ENCODE measurements at places on chromosomes 3 and 15. TPM values are rescaled to one million over a fixed set of nuclear protein-coding genes. Genes with fewer than 3 reads are reported as not detected.

Gene DUOX1
- total RNA-seq: 32.5 TPM

- peak; percentile 6 for DNase-seq
Measured at GRCh38 chr3:168581771-168582225, 486.1 kb upstream of the GOLIM4 start.

Gene FBXL2
- total RNA-seq: 14.0 TPM

Gene SLC27A2
- 0.31 TPM for total RNA-seq

GRCh38 chr15:37372064-37372463 is 271.7 kb upstream of the MEIS2 start:
- DNase-seq: no peak

DNA sequence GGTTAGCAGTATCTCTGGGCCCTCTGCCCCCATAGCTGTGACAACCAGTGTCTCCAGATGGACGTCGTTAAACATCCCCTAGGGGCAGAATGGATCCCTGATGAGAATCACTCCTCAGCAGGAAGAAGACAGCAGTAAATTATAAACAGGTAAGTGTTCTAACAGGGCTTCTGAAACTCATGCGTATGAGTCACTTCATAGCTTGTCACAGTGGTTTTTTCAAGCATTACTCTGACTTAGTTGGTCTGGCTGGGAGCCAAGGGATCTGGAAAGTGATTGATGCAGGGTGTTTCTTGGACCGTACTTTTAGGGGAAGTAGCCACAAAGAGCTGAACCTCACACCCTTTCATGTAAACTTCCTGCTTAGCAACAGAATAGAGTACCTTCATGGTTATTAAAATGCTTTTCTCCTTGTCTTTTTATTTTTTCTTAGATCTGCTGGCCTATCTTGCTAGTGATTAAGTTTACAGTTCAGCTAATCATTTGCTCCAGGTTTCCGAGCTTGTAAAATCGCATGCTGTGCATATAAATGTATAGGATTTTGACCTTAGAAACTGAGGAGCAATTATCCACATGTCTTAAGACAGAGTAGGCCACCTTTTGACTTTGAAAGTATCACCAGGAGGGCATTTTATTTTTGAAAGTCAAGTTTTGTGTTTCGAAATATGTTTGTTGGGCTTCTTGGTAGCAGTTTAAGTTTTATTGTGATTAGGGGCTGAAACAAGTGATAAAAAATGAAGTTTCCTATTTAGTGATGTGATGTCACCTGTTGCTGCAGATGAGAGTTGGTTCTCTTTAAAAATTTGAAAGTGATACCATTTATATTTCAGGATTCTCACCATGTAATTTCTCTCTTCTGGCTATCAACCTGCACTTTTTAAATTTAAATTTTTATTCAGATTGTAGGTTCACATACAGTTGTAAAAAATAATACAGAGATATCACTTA is 333.9 kb downstream of the PTPRG start:
- peak; percentile 57 for DNase-seq

Gene GATM
- total RNA-seq: 743 TPM

DNA sequence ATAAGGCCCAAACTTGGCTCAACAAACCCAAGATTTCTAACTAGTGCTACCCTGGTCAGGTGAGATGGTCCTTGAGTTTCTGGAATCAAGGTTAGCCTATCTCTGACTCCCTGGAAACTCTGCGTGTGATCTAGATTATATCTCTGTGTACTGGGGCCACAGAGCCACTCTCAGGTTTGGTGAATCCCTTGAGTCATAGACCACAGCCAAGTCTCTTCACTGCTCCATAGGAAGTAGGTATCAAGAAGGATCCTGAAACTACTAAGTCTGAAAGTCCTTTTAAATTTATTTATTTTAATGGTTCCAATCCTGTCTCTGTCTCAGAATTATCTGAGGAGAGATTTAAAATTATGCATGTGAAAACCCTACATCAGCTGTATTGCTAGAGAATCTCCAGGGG is 99.1 kb downstream of the TUSC7 start:
- DNase-seq: no peak

Gene MESP2
- not detected for total RNA-seq

Gene SLC25A36
- 168 TPM for total RNA-seq

Gene HRG
- not detected for total RNA-seq

GRCh38 chr15:32668942-32669341 is 27.4 kb downstream of the SCG5 start:
- no peak for DNase-seq

- no peak for DNase-seq
Measured at GRCh38 chr3:157999246-157999645, 107.0 kb downstream of the SHOX2 start.

DNA sequence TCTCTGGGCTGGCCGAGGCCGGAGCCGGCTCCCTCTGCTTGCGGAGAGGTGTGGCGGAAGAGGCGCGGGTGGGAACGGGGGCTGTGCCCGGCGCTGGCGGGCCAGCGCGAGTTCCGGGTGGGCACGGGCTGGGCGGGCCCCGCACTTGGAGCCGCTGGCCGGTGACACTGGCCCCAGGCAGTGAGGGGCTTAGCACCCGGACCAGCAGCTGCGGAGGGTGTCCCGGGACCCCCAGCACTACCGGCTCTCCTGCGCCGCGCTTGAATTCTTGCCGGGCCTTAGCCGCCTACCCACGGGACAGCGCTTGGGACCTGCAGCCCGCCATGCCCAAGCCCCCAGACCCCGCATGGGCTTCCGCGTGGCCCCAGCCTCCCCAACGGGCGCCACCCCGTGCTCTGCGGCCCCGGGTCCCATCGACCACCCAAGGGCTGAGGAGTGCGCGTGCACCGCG is 736.3 kb upstream of the ARRDC4 start:
- DNase-seq: no peak

DNA sequence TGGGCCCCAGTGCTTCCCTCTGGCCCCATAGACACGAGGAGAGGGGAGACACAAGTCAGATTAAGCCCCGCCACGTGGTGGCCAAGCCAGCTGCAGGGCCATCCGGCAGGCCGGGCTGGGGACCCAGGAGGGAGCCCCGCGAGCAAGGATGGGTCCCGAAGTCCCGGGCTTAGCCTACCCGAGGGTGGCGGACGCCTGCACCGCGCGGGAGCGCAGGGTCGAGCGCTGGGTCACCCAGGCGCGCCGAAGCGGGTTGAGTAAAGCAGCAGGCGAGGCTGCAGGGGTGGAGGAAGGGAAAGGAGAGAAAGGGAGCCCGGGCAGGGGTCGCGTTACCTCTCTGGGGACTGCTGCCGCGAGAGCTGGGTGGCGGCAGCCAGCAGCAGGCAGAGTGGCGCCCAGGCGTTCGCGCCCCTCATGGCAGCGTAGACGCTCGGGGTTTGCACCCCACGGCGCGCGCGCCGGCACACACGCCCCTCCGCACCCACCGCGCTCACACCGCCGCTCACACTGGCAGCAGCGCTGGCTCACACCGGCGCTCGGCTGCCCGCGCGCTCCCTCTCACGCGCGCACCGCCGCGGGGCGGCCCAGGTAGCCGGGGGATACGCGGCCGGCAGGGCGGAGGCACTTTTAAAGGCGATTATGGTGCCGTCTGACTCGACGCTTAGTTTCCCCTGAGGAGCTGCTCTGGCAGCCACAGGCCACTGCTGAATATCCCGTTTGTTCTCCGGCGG is at the start of gene PCOLCE2:
Gene PCOLCE2, minus strand, starts transcription at position 603 of the 731 bp plus-strand sequence. Its CDS starts 187 bp downstream, at position 416.
- DNase-seq: peak; percentile 43

DNA sequence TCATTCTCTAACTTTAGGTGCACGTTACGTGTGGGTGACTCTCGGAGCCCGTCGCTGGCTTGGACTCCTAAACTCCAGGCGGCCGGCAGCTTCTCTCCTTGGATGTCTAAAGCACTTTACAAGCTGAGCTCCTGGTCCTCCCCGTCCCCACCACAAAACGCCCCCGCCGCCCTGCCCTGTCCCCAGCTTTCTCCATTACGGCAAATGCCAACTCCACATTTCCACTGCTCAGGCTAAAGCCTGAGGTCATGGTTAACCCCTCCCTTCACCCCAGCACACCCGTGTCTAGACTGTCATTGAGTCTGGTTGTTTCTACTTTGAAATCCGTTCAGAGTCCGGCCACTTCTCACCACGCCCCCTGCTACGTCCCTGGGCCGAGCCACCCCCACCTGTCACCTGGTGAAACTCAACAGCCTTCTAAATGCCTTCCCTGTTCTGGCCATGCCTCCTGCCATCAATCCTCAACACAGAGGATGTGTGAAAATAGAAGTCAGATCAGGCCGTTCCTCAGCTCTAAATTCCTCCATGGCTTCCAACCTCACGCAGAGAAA is 8.1 kb upstream of the PCSK6 start:
- DNase-seq: no peak

- DNase-seq: no peak
Measured at GRCh38 chr3:1578124-1578806, 485.4 kb downstream of the CNTN6 start.

GRCh38 chr15:39255760-39256159 is 325.1 kb upstream of the THBS1 start:
- DNase-seq: peak; percentile 83

Gene DNAJA4
- 53.7 TPM for total RNA-seq

Gene A4GNT
- total RNA-seq: not detected

DNA sequence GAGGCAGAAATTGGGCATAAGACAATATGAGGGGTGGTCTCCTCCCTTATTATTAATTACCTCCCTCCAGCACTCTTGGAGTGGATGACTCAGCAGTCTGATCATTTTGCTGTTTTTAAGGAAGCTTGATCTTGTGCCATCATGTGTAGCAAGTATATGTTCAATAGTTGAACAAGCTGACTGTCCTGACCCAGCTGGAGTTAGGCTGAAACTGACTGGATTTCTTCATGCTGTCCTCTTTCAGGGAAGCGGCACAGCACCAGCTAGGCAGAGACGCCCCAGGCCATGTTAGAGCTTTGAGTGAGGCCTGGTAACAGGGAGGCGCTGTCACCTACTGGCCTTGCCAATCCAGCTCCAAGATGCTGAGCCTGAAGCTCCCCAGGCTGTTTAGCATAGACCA is 54.4 kb upstream of the KIF23 start:
- DNase-seq: no peak

Gene DNAJC13
- total RNA-seq: 67.9 TPM

DNA sequence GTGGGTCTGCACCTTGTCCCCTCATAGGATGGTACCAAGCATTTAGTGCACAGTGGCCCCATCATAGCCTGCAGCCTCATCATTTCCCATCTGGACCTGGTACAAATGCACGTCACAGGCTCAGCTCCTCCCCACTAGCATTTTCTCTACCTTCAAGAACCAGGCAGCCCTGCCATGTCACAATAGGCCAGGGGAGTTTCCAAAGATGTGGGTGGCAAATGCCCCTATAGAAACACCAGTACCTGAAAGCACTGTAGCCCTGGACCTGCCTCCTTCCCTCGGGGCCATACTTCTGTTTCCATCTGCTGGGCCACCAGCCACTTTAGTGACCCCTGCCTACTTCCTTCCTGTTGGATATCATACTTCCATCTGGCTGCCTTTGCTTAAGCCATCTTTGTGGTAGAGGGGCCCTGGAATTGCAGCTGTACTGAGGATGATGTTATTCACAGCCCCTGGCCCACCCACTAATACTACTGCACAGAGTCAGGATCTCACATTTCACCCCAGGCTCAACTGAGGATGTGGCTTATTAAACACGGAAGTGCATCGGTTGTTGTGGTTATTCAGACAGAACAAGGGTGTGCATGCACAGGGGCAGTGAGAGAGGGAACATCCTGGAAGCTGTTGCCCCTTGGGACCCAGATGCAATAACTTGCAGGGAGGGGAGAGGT is 3.8 kb downstream of the TCTA start:
- no peak for DNase-seq

DNA sequence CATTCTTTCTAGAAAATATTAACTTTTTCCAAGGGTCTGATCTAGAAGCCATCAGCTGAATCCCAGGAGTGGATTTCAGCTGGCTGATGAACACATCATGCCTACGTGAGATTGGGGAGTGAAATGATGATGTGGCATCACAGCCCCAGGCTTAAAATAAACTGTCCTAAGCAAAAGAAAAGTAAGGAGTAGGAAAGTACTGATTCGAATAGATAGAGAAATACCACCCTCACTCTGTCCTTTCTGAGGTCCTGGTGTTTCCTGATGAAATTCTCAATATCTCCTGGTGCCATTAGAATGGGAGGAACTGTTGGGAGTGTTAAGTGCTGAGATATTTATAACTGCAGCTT is 376.8 kb upstream of the SEMA6D start:
- DNase-seq: no peak

DNA sequence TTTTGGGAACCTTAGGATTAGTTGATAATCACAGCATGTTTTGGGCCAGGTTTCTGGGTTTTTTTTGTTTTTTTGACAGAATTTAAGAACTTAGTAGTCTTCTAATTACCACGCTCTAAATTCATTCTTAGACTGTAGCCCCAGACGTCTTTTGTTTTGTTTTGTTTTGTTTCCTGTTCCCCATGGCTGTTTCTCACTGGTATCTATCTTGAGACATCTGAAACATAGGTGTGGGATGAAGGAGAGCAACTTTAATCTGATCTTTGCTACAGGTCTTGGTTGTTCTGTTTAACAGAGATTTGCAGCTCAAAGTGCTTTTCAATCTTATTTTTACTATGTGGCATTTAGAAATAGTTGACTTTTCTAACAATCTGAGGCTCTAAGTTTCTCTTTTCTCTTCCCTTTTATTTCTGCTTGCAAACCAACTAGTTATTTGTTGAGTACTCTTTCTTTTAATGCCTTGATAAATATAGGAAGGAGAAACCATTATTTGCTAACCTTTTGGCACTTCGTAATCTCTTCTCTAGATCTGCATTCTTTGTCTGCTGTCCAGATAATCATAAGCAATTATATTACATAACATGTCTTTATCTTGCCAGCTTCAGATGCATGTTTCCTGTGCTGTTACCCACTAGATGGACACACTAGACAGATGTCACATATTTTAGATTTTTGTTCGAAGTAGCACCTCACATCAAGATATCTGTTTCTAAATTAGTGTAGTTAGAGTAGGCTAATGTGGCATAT is 40.9 kb downstream of the FBXL2 start:
- DNase-seq: no peak

- DNase-seq: peak; percentile 86
Measured at GRCh38 chr3:11720304-11720898, 76.7 kb upstream of the VGLL4 start.

Gene ALDH1A2
- total RNA-seq: 1.6 TPM

DNA sequence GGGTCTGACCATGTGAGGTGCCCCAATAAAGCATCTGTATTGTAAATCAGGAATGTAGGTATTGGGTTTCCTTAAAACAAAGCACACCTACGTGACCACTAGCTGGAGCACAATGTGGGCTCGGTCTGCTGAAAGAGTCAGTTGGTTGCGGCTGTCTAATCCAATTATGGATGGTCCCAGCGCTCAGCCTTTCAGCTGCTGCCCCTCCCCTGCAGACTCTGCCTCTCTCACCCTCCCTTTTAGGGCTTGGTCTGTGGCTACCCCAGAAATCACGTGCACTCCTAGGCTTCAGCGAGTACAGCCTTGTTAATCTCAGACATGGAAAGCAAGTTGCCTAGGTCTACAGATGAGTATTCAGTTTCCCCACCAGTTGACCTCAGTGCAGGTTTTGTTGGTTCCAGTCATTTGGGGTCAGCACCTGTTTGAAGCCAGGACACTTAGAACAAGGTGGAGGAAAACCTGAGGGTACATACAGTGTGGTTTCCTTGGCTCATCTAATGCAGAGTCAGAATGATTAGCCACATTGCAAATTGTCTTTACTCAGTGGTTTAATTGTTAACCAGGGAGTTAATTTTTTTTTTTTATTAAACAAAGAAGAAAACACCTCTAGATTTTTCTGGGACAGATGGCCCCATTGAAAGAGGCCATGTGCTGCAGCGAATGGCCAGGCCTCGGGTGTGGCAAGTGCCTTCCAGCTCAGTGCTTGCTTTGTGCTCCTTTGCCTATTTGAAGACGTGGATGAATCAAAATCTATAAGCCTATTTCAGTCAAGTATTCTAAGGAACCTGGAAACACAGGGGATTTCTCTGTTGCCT is 137.7 kb downstream of the IGF1R start:
- DNase-seq: peak; percentile 85

GRCh38 chr15:68802373-68802772 is 18.3 kb downstream of the ANP32A start:
- DNase-seq: no peak
